ENCODE measurements at places on chromosomes 16 and 17.

GRCh38 chr16:30567991-30568638 is 3.4 kb downstream of the ZNF688 start:
- DNase-seq: no peak

GRCh38 chr17:18247613-18248001 is 10.9 kb downstream of the FLII start:
- no peak for DNase-seq

GRCh38 chr17:67549820-67550219 is 167.9 kb upstream of the NOL11 start:
- no peak for DNase-seq

DNA sequence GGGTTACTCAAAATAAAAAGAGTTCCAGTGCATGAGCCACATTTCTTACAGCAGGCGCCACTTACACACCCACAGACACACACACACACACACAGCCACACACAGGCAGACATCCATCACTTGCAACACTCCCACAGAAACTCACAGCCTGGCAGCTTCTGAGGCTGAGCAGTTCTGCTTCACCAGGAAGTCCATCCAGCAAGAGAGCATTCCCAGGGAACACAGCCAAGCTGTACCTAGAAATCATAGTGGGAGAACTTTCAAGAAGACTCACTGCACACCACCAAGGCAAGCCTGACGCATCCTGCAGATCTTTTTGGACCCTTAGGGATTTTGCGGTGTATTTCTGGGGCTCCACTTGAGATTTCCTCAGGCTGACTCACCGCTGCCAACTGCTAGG is 140.9 kb upstream of the WSB1 start:
- no peak for DNase-seq

- DNase-seq: no peak
Observed at GRCh38 chr17:65727246-65727645, 165.8 kb upstream of the AXIN2 start.
